ENCODE measurements at places on chromosomes 7 and 10. TPM values are rescaled to one million over a fixed set of nuclear protein-coding genes. Genes with fewer than 3 reads are reported as not detected.

Gene RTKN2
- 1.2 TPM for polyA plus RNA-seq

Gene ZNF467
- not detected for polyA plus RNA-seq

Gene SFTPD
- 2.0 TPM for polyA plus RNA-seq

Gene VAX1
- not detected for polyA plus RNA-seq

Gene CYP3A4
- polyA plus RNA-seq, result not detected

Gene PAPOLB
- not detected for polyA plus RNA-seq

Gene LIPK
- polyA plus RNA-seq, result not detected

Gene PLEKHS1
- not detected for polyA plus RNA-seq

Gene TMEM236
- 0.13 TPM for polyA plus RNA-seq

Gene HABP2
- polyA plus RNA-seq, result not detected

Gene GPR37
- not detected for polyA plus RNA-seq

Gene DIP2C
- polyA plus RNA-seq, result 13.2 TPM

Gene GRID2IP
- polyA plus RNA-seq, result 1.2 TPM

Gene ARMC10
- polyA plus RNA-seq, result 30.5 TPM

Measured in Purkinje cell (primary cell).